Colonic mucosa (tissue), 4 donors: ENCODE measurements at places on chromosomes 5 and 9. TPM values are rescaled to one million over a fixed set of nuclear protein-coding genes. Genes with fewer than 3 reads are reported as not detected.

GRCh38 chr9:34575862-34576596 is 13.5 kb downstream of the CNTFR start:
- peaks cover 41% of the 10 kb centered on the region for H3K27me3 ChIP-seq
- no peaks in the 10 kb centered on the region for H3K36me3 ChIP-seq
- peak; percentile 57 for DNase-seq
- peaks cover 3% of the 10 kb centered on the region for H3K4me1 ChIP-seq
- H3K27ac ChIP-seq, result no peak overlapping the region

- H3K4me1 ChIP-seq, result no peaks in the 10 kb centered on the region
- H3K27ac ChIP-seq, result no peak overlapping the region
- H3K27me3 ChIP-seq, result no peaks in the 10 kb centered on the region
- no peaks in the 10 kb centered on the region for H3K36me3 ChIP-seq
These were observed 4.6 kb downstream of the SNCAIP start for GRCh38 chr5:122316656-122317055.

GRCh38 chr5:93716453-93716852 is 24.9 kb downstream of the POU5F2 start:
- H3K36me3 ChIP-seq, result no peaks in the 10 kb centered on the region
- H3K27ac ChIP-seq, result no peak overlapping the region
- DNase-seq, result no peak
- H3K4me3 ChIP-seq, result no peak overlapping the region
- no peaks in the 10 kb centered on the region for H3K27me3 ChIP-seq

DNA sequence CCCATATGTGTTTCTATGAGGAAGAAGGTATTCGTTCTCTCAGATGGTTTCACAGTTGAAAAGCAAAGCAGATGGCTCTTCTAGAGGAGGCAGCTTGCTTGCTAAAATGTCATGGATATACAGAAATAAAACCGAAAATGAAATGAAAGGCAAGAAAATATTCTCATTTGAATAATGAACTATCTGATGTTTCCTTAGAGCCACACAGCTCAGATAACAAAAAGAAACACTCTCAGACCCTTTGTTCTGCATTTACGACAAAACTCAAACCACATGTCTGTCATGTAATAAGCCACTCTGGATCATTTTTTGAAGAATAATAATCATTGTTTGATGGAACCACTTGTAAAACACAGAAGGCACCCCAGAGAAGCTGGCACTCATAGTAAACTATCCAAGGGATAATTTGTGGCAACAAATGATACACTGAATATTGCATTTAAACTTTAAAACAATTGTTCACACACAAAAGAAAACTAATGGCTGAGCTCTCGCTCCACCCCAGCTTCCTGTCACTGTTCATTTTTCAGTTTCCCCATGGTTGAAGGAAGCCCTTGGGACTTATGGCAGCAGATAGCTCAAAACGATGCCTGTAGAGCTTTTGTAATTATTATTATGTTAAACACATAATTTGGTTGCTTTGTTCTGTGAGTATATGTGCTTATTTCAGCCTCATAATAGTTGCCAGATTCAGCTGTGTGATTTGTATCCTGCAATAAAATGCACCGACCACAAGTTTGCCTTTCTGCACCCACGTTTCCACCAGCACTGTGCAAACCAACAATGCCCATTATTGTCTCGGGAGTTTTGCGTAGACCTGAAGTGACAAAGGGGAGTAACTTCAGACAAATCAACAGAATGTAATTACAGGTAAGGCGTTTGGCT is 256.0 kb downstream of the TMEM167A start:
- DNase-seq, result no peak
- no peak overlapping the region for H3K4me3 ChIP-seq
- H3K36me3 ChIP-seq, result no peaks in the 10 kb centered on the region
- H3K27me3 ChIP-seq, result no peaks in the 10 kb centered on the region
- no peak overlapping the region for H3K27ac ChIP-seq

GRCh38 chr9:23220957-23221356 is 605.1 kb downstream of the ELAVL2 start:
- H3K36me3 ChIP-seq, result no peaks in the 10 kb centered on the region
- no peak overlapping the region for H3K27ac ChIP-seq
- no peak overlapping the region for H3K4me3 ChIP-seq
- DNase-seq, result no peak
- no peaks in the 10 kb centered on the region for H3K4me1 ChIP-seq
- H3K27me3 ChIP-seq, result no peaks in the 10 kb centered on the region

GRCh38 chr9:91945277-91946085 is 4.5 kb downstream of the ROR2 start:
- peak; percentile 58 for DNase-seq
- peaks cover 27% of the 10 kb centered on the region for H3K27me3 ChIP-seq
- H3K36me3 ChIP-seq, result no peaks in the 10 kb centered on the region
- peak overlapping the region; percentile 49 for H3K27ac ChIP-seq

The GCNT4 gene
- total RNA-seq, result 2.7 TPM

DNA sequence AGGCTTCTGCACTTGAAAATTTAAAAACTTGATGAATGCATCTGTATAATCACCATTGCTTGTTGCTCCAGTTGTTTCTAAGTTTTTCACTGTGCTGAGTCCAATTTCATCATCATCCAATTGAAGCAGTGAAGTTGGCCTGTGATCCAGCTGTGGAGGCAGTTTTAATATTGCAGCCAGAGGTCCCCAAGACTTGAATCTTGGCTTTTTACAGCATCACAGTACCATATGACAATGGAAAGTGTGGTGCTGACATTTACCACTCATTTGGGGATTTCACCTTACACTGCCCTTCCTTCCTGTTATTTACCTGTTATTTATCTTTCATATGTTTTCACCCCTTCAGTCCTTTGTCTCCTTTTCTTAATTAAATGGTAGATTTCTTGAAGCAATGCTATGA is 76.2 kb upstream of the SPIN1 start:
- no peak overlapping the region for H3K27ac ChIP-seq
- no peak overlapping the region for H3K4me3 ChIP-seq
- no peak for DNase-seq
- H3K36me3 ChIP-seq, result no peaks in the 10 kb centered on the region
- no peaks in the 10 kb centered on the region for H3K27me3 ChIP-seq
- H3K4me1 ChIP-seq, result no peaks in the 10 kb centered on the region

DNA sequence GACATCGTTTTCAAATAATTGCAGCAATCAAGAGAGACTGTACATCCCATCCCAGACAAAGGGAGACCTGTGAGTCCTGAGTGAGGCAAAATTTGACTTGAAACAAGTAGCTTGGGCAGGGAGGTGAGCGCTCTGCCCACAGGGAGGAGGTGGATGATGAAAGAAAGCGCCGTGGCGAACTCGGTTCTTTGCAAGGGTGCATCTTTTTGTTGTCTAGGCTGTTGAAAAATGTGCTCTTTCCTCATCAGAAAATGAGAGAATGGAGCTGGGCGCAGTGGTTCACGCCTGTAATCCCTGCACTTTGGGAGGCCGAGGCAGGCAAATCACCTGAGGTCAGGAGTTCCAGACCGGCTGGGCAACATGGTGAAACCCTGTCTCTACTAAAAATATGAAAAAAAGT is 150.5 kb downstream of the GAPVD1 start:
- no peaks in the 10 kb centered on the region for H3K36me3 ChIP-seq
- no peaks in the 10 kb centered on the region for H3K27me3 ChIP-seq
- H3K4me1 ChIP-seq, result peaks cover 5% of the 10 kb centered on the region
- no peak overlapping the region for H3K4me3 ChIP-seq
- DNase-seq, result no peak

- no peaks in the 10 kb centered on the region for H3K36me3 ChIP-seq
- no peak for DNase-seq
- H3K4me3 ChIP-seq, result no peak overlapping the region
- H3K27me3 ChIP-seq, result no peaks in the 10 kb centered on the region
- H3K4me1 ChIP-seq, result no peaks in the 10 kb centered on the region
These were observed 414.3 kb downstream of the ANXA1 start for GRCh38 chr9:73565833-73566465.

DNA sequence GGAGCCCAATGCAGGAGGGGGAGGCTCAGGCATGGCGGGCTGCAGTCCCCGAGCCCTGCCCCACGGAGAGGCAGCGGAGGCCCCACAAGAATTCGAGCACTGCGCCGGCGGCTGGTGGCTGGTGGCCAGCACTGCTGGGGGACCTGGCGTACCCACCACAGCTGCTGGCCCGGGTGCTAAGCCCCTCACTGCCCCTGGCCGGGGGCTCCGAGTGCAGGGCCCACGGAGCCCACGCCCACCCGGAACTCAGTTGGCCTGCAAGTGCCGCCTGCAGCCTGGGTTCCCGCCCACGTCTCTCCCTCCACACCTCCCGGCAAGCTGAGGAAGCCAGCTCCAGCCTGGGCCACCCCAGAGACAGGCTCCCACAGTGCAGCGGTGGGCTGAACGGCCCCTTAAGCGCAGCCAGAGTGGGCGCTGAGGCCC is 780.3 kb downstream of the DTWD2 start:
- H3K36me3 ChIP-seq, result no peaks in the 10 kb centered on the region
- no peaks in the 10 kb centered on the region for H3K27me3 ChIP-seq
- H3K4me1 ChIP-seq, result no peaks in the 10 kb centered on the region
- H3K4me3 ChIP-seq, result no peak overlapping the region

- no peaks in the 10 kb centered on the region for H3K27me3 ChIP-seq
- no peaks in the 10 kb centered on the region for H3K36me3 ChIP-seq
- no peak overlapping the region for H3K27ac ChIP-seq
- DNase-seq, result no peak
- no peaks in the 10 kb centered on the region for H3K4me1 ChIP-seq
These were observed 40.2 kb upstream of the TRIM32 start for GRCh38 chr9:116646661-116647514.

DNA sequence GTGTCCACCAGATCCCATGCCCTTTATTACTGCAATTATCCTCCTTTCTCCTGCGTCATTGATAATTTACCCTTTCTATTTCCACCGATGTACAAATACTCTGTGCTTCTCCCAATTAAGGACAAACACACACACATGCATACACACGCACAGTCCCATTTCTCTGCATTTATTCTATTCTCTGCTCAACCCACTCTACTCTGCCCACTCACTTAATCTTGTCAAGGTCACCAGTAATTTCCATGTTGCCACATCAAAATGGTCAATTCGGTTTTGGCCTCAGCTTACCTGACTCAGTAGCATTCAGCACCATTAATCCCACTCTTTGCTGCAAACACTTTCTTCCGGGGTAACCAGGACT is 14.6 kb upstream of the STRBP start:
- no peaks in the 10 kb centered on the region for H3K27me3 ChIP-seq
- H3K36me3 ChIP-seq, result no peaks in the 10 kb centered on the region
- DNase-seq, result no peak
- H3K27ac ChIP-seq, result no peak overlapping the region

The EDIL3 gene
- 27.5 TPM for total RNA-seq

GRCh38 chr5:37208883-37209797 is 40.0 kb downstream of the CPLANE1 start:
- H3K27ac ChIP-seq, result no peak overlapping the region
- H3K4me3 ChIP-seq, result no peak overlapping the region
- no peak for DNase-seq
- H3K36me3 ChIP-seq, result no peaks in the 10 kb centered on the region

GRCh38 chr9:73839471-73839870 is 657.7 kb upstream of the RORB start:
- H3K27ac ChIP-seq, result no peak overlapping the region
- no peaks in the 10 kb centered on the region for H3K4me1 ChIP-seq
- no peak for DNase-seq
- no peaks in the 10 kb centered on the region for H3K27me3 ChIP-seq
- no peaks in the 10 kb centered on the region for H3K36me3 ChIP-seq
